Natural killer cell (primary cell): ENCODE measurements at places on chromosomes 7 and 10. TPM values are rescaled to one million over a fixed set of nuclear protein-coding genes. Genes with fewer than 3 reads are reported as not detected.

The TMEM106B gene
- 28.5 TPM for total RNA-seq

The C10orf53 gene
- total RNA-seq, result not detected

The CPVL gene
- 4.9 TPM for total RNA-seq

The ZCCHC24 gene
- 2.8 TPM for total RNA-seq

The IMPDH1 gene
- total RNA-seq, result 89.6 TPM

The H2AZ2 gene
- 178 TPM for total RNA-seq

The PRR15 gene
- not detected for total RNA-seq

The TMEM229A gene
- not detected for total RNA-seq

The TMEM176B gene
- total RNA-seq, result 4.0 TPM

The SUFU gene
- total RNA-seq, result 11.5 TPM

The PNLIP gene
- not detected for total RNA-seq

The CALHM1 gene
- 0.57 TPM for total RNA-seq

The SFTPA2 gene
- not detected for total RNA-seq

The CCDC172 gene
- total RNA-seq, result not detected

The PLA2G12B gene
- total RNA-seq, result not detected

The PEX1 gene
- 26.2 TPM for total RNA-seq

The OR2A42 gene
- total RNA-seq, result not detected

The CDK1 gene
- 2.4 TPM for total RNA-seq

The C1GALT1 gene
- 64.5 TPM for total RNA-seq
